ENCODE measurements at places on chromosomes 12 and 14.

- no peak for DNase-seq
Observed at GRCh38 chr12:103771466-103771865, 69.6 kb downstream of the NT5DC3 start.

GRCh38 chr14:30252783-30253674 is 305.9 kb upstream of the G2E3 start:
- DNase-seq = no peak

GRCh38 chr12:43062201-43062895 is 472.8 kb upstream of the PRICKLE1 start:
- no peak for DNase-seq

GRCh38 chr14:54194501-54194900 is 202.3 kb upstream of the CDKN3 start:
- DNase-seq = no peak

- no peak for DNase-seq
Observed at GRCh38 chr12:124203176-124203575, 91.7 kb upstream of the RFLNA start.

DNA sequence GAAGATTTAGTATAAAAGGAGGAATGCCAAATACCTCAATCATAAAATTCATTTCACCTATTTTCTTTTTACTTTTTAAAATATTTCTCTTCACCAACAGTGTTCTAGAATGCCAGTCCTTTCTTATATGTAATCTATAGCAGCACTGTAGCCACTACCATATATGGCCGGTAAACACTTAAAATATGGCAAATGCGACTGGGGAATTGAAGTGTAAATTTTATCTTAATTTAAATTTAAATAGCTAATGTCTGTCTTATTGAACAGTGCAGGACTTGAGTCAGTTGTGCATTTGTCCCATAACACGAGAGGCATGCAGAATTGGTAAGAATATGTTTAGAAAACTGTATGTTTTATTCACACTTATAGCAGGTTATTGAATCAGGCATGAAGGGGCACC is 50.1 kb downstream of the WASHC4 start:
- no peak for DNase-seq

GRCh38 chr12:10607885-10608458 is 5.4 kb downstream of the MAGOHB start:
- no peak for DNase-seq

DNA sequence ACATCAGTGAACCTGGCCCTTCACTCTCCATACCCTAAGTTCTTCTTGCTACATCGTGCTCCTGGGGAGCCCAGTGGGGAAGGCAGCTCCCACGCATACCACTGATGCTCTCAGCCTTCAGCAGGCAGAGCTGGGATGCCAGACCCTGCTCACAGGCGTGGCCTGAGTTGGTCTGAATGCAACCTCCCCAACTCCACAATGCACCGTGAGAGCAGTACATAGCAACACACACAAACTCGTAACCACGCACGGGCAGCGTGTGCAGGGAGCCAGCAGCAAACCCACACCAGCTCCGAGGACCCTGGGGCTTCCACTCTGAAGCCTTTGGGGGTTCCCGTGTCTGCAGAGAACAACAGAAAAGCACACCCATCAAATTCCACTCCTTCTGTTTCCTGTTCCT is 37.3 kb downstream of the ANO2 start:
- peak; percentile 60 for DNase-seq

- DNase-seq = no peak
Observed at GRCh38 chr12:29867823-29868222, 84.1 kb upstream of the TMTC1 start.

DNA sequence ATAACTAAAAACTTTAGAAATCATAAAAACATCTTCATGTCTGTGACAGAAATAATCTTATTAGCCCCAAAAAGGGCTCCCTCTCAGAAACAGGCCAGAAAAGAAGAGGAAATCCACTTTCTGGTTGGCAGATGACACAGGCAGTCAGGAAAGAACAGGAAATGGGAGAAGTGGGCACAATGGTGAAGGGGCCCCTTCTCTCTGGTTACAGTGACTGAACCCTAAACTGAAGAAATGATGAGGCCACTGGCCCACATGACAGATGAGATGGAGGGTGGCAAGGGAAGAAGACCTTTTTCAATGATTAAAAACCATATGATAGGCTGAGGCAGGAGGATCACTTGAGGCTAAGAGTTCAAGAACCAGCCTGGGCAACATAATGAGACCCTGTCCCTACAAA is 21.1 kb downstream of the TCTN1 start:
- DNase-seq = no peak

DNA sequence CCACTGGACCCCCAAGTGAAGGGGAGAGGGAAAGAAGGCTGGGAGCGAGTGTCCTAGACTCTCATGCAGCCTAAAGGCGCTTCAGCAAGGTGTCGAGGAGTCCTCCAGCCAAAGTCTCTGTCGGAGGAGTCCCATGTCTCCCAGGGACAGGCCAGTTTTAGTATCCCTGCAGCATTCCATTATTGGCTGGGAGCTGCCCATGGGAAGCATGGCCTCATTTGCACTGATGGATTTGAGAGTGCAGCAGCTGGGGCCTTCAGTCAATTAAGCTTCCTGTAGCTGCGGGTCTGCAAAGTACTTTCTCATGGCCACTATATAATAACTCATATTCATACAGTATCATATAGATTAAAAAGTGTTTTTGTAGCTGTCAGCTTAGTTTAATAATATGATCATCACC is 12.4 kb upstream of the RPH3A start:
- DNase-seq = no peak

DNA sequence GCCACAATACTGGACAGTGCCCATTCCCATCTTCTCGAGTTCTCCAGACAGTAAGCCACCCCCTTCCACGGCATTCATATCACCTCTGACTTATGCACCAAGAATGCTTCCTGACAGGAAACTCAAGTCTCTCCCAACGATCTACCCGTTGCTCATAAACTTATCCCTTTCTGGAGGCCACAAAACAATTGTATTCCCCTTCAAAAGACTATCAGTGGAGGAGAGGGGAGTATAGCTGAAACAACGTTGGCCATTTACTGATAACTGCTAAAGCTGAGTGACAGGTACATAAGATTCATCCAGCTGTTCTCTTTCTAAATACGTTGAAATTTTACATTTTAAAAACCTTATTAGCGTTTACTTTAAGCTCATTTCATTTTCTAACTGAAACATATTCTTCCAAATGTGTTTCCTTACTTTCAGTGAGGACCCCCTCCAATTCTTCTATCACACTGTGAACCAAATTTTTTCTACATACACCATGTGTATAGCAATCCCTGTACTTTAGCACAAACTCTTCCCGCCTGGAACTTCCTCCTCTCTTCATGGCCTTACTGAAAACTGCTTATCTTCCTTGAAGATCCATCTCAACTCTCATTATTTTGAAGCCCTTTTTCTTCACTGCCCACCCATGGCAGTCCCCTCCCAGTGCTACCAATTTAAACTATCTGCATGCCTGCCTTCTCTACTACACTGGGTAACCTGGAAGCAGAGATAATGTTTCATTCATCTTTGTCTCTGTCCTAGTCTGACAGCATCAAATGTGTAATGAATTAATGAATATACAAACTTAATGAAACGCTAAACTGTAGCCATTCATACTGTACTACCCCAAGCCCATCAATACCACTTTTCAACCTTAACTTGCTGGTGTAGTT is 28.8 kb downstream of the ATXN2 start:
- DNase-seq = no peak

GRCh38 chr12:1591034-1591433 is 3.3 kb downstream of the FBXL14 start:
- no peak for DNase-seq

- no peak for DNase-seq
Observed at GRCh38 chr14:60235440-60235839, 13.6 kb upstream of the PPM1A start.

DNA sequence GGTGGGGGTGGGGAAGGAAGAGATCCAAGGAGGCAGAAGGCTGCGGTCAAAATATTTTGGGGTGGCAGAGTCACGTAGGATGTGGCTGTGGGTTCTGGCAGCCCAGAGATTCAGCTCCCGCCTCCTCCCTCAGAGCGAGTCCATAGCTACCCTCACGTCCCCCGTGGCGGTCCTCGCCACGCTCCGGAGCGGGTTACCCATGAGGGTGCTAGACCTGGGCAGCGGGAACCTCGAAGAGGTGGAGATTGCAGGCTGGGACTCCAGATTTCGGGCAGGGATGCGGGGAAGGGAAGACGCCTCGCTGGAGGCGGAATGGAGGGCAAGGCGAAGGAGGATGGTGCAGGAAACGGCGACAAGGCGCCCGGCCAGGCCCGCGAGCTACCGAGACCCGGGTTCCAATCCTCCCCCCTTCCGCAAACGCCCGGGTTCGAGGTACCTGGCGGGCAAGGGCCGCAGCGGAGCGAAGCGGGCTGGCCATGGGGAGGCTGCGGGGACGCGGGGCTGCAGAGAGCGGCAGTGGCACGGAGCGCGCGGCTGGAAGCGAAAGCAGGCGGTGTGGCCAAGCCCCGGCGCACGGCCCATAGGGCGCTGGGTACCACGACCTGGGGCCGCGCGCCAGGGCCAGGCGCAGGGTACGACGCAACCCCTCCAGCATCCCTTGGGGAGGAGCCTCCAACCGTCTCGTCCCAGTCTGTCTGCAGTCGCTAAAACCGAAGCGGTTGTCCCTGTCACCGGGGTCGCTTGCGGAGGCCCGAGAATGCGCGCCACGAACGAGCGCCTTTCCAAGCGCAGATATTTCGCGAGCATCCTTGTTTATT is 46.2 kb downstream of the BCAT1 start:
- DNase-seq = no peak

DNA sequence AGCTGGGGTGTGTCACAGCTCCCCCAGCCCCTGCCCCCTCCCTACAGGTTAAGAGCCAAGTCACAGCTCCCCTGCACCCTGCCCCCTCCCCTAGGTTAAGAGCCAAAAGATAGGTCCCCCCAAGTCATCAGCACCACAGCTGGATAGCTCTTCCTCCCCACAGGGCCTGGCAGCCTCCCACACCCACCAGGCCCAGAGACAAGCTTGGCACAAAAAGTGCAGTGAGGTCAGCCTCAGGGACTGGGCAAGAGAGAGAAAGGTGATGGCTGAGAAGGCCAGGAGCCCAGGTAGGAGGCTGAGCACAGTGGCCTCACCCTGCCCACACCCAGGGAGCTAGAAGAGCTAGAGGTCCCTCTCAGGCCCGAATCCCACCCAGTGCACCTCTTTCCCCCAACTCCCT is 8.7 kb downstream of the ITGA7 start:
- DNase-seq = no peak

DNA sequence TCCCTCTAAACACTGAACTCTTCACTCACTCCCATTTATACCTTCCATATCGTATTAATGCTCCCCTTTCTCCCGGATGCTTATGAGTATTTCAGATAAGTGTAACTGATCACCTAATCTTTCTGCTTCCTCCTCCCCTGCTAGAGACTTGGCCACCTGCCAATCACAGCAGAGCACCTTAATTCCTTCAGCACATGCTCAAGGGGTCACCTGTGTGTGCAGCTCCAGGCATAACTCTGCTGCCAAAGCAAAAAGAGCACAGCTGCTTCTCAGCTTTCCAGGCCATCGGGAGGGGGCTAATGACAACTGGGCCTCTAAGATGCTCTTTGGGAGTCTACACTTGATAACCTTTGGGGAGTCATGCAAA is 106.9 kb upstream of the DYRK2 start:
- DNase-seq = no peak

DNA sequence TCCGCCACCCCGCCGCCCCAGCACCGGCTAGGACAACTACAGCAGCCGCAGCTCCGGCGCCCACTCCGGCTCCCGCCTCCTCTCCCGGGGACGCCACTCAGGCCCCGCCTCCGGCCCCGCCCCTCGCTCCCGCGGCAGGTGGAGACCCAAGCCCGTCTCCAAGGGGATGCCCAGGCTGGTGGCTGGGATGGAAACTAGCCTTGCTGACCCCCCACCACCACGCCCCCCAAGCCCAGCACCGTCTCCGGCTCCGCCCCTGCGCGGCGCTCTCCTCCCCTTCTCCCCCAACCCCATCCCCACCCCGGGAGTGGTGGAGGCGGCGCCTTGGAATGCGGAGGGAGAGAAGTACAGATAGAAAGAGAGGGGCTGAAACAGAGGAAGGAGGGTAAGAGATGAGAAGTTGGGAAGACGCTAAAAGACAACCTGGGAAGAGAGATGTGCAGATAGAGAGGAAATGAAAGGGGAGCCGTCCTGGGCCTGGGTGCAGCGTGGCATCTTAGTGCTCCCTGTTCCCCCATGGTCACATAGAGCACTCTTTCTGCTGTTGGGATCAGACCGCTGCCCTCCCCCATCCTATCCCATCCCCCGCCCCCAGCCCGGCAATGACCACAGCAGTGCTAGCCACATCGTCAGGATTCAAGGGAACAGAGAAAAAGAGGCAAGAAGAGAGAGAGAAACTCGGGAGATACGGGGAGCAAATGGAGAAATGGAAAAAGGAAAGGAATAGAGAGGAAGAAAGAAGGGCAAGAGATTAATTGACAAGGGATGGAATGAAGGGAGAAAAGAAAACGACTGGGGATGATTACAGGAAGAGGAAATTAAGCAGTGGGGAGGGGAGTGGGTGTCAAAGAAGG is at the start of gene ITGA7:
Gene ITGA7, minus strand, starts transcription at position 64 of the 854 bp plus-strand sequence. CDS start 222 bp downstream, outside the sequence.
- DNase-seq = peak; percentile 80

GRCh38 chr12:46145881-46146280 is 123.0 kb downstream of the SLC38A1 start:
- no peak for DNase-seq

- no peak for DNase-seq
Observed at GRCh38 chr14:47949006-47949405, 273.6 kb upstream of the MDGA2 start.

GRCh38 chr12:50718760-50719159 is 45.1 kb upstream of the ATF1 start:
- no peak for DNase-seq

Data from type B pancreatic cell (in vitro differentiated cells).